ENCODE measurements at places on chromosomes 3 and 15.
A peak's percentile ranks its signal among the peaks of the same experiment; 100 is the strongest.

DNA sequence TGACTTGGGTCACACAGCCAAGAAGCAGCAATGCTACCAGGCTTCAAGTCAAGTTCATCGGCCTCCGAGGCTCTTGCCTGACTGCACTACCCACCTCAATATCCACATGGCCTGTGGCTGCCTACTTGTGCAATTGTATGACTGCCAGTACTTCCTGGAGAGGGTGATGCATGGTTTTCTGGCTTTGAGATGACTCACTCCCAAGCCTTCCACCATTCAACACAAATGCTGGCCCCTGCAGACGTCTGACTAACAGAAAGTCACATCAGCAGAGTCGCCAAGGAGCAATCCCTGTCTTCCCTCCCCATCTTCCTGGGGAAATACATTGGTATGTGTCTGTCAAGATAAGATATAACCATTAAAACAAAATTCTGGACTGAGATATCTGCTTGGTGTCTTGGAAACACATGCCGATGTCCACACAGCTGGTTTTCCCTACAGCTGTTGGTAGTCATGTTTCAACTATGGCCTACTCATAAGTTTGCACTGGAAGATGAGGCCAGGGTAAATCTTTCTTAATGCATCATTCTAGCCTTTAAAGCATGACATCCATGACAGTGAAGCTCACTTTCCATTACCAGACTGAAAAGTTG, 79.6 kb upstream of the SPATA12 start:
- DNase-seq = peak; percentile 97

GRCh38 chr15:96331144-96331944, 844 bp downstream of the NR2F2 start:
- DNase-seq = peak; percentile 30

DNA sequence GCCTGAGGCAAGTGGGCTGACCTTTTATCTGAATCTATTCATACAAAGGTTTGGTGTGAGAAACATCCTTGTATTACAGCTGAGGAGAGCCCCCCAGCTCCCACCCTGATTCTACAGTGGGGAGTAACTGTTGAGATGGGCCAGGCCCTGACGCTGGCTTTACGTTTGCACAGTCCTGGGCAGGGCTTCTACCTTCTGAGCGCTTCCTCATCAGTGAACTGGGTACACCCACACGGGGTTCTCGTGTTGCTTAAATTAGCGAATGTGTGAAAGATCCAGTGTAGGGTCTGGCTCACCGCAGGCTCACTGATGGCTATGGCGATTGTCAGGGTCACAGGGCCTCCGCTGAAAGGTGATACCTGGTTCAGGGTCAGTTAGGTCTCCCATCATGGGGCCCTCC, 7.3 kb upstream of the GHRL start:
- DNase-seq = no peak

DNA sequence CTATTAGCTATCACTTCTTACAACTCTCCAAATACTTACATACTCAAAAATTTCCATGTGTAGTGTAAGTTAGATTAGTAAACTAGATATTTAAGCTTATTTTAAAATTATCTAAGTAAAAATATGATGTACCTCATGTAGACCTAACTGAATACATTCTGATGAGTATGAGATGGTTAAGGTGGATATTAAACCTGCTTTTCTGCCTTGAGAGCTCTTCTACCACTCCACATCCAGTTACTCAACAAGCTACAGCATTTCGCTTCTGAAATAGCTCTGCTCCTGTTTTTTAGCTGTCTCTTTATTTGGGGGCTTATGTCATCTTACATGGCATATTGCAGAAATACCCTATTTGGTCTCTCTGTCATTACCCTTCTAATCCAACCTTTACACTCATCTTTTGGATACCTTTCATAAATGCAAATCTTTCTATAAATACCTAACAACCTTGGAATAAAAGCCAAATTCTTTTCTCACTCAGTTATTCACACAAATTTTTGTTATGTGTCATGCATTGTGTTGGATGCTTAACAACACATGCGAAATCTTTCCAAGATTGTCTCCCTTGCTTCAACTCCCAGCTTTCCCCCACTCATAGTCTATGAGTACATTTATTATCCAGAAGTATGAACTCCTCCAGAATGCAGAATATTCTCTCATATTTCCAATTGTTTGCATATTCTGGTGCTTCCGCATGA, 92.0 kb downstream of the ALCAM start:
- DNase-seq = peak; percentile 31

- DNase-seq = peak; percentile 40
These were observed 48.5 kb upstream of the SH3GL3 start for GRCh38 chr15:83398626-83399025.

- no peak for DNase-seq
These were observed 25.2 kb downstream of the CYFIP1 start for GRCh38 chr15:22954798-22955543.

DNA sequence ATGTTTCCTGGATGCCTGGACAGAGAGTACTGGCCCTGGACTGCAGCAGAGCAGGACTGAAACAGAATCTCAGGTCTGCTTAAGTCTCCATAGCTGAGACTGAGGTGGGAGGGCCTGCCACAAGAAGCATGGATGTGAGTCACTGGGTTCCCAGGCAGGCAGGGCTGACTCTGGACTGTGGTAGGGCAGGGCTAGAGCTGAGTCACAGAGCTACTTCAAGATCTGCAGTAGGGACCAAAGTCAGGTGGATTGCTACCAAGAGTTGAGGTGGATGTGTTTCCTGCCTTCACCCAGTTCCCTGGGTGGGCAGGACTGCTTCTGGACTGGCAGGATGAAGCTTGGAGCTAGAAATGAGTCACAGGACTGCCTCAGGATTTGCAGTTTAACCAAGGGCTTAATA, 282.9 kb downstream of the AGBL1 start:
- no peak for DNase-seq

DNA sequence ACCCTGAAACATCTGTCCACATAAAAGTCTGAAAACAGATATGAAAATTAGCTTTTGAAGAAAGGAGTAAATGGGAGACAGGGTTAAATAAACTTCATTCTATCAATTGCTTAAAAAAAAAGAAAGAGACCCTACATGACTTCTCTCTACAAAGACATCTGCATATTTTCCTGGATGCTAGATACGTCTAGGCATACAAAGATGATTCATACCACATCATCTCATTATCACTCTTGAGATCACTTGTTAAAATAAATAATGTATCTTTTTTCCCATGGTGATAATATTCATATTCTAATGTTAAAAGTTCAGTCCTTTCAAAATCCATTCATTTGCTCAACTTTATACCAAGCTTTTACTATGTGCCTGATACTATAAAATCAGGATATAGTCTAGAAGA, 295.8 kb downstream of the MAGI1 start:
- DNase-seq = peak; percentile 50

GRCh38 chr3:38960953-38961622, 90.7 kb downstream of the SCN11A start:
- peak; percentile 54 for DNase-seq

GRCh38 chr3:135325096-135325495, 530.0 kb downstream of the EPHB1 start:
- DNase-seq = no peak
